ENCODE measurements at places on chromosomes 16 and 17.

DNA sequence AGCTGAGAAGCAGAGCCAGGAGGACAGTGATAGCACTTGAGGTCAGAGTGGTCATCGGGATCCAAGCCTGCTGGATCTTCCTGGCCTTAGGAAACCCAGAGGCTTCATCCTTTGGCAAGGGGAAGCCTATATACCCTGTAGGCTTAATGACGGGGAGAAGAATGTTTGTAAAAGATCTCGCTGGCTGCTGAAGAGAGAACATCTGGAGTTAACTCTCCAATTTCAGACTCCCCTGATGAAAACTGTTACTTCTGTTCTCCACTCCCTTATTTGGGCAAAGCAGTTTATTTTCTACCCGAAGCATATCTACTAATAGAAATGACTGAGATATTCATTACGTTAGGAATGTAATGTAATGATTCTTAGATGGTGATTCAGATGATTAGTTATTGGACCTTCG lies 487.0 kb downstream of the CDH13 start:
- no peak for DNase-seq

- DNase-seq = no peak
These were observed 76.7 kb downstream of the SLC6A2 start for GRCh38 chr16:55732496-55732895.

DNA sequence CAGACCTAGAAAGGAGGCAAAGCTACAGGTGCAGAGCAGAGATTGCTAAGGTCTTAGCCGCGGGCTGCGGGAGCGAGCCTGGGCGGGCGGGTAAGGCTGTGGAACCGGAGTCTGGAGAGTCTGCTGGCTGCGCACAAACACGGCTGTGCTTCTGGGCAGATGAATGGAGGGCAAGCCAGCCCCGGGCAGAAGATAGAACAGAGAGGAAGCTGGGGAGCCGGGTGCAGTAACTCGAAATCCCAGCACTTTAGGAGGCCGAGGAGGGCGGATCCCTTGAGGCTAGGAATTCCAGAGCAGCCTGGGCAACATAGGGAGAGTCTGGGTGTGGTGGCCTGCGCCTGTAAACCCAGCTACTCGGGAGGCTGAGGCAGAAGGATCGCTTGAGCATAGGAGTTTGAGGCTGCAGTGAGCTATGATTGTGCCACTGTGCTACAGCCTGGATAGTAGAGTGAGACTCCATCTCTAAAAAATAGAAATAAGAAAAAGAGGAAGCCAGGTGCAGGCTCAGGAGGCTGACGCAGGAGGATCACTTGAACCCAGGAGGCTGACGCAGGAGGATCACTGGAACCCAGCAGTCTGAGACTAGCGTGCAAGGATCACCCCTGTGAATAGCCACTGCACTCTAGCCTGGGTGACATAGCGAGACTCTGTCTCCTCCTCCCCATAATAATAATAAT lies 56.3 kb downstream of the PITPNC1 start:
- no peak for DNase-seq

DNA sequence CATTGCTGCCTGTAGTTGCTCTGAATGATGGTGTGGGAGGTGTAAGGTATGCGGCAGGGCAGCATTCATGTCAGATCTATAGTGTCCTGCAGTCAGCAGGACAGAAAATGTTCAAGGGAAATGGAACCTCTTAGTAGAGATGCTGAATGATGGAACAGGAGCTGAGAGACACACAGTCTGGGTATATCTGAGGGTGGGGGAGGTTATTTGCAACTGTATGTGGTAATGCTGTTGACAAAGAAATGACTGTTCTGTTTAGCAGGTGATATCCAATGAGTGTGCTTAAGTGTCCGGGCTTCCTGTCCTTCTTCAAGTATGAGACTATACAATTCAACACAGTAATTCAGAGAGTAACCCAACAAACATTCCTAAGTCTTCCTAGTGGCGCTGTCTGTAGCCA lies 46.6 kb downstream of the STH start:
- no peak for DNase-seq

DNA sequence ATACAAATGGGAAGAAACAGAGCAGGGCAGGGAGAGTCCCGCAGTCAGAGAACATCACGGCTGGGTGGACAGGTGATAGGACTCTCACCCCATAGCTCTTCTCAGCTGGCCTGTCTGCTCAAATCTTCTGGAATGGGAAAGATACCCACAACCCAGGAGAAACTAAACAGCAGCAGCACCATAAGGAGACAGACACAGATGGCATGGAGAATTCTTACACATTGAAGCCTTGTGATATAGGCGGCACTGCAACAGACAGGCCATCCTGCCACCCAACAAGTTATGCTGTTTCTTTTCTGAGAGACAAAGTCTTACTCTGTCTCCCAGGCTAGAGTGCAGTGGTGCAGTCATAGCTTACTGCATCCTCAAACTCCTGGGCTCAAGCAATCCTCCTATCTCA lies 8.6 kb upstream of the ANKRD40CL start:
- no peak for DNase-seq

GRCh38 chr17:57622683-57623433 lies 122.2 kb downstream of the CCDC182 start:
- DNase-seq = peak; percentile 73

- DNase-seq = peak; percentile 71
These were observed 22.2 kb upstream of the PEMT start for GRCh38 chr17:17613708-17614114.

DNA sequence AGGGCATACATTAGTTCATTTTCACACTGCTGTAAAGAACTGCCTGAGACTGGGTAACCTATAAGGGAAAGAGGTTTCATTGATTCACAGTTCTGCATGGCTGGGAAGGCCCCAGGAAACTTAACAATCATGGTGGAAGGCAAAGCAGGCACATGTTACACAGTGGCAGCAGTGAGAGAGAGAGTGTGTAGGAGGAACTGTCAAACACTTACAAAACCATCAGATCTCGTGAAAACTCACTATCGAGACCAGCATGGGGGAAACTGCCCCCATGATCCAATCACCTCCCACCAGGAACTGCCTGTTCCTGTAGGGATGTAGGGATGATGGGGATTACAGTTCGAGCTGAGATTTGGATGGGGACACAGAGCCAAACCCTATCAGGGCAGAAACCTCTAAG lies 17.2 kb downstream of the NUBP1 start:
- no peak for DNase-seq

DNA sequence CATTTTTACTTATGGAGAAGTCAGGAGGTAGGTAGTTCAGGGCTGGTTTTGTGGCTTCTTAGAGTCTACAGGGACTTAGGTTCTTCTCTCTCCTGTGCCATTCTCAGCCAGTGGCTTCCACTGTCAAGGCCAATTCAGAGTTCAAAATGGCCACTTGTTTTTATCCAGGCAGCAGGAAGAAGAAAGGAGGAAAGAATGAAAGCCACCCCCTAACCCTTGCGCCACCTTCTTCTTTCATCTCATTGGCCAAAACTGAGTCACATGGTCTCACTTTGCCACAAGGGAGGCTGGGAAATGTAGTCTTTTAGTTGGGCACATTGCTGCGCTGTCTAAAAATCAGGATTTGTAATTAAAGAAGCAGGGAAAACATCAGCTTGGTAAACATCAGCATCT lies 60.8 kb upstream of the MED9 start:
- DNase-seq = peak; percentile 65

DNA sequence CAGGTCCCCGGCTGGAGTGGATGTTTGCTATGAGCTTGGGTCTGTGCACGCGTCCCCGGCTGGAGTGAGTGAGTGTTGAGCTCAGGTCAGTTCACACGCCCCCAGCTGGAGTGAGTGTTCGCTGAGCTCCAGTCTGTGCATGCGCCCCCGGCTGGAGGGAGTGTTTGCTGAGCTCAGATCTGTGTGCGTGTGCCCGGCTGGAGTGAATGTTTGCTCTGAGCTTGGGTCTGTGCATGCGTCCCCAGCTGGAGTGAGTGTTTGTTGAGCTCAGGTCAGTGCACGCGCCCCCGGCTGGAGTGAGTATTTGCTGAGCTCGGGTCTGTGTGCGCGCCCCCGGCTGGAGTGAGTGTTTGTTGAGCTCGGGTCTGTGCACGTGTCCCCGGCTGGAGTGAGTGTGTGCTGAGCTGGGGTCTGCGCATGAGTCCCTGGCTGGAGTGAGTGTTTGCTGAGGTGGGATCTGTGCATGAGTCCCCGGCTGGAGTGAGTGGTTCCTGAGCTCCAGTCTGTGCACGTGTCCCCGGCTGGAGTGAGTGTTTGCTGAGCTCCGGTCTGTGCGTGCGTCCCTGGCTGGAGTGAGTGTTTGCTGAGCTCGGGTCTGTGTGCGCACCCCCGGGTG lies 284.2 kb downstream of the SNX29 start:
- DNase-seq = no peak

GRCh38 chr16:73717266-73717974 lies 579.2 kb upstream of the PSMD7 start:
- DNase-seq = no peak

GRCh38 chr17:76888661-76889060 lies 20.5 kb downstream of the MGAT5B start:
- no peak for DNase-seq

GRCh38 chr16:17368951-17369350 lies 101.8 kb downstream of the XYLT1 start:
- no peak for DNase-seq

GRCh38 chr16:5865236-5865635 lies 767.6 kb upstream of the EEF2KMT start:
- no peak for DNase-seq

- no peak for DNase-seq
These were observed 341.7 kb downstream of the C16orf95 start for GRCh38 chr16:86975445-86975844.

DNA sequence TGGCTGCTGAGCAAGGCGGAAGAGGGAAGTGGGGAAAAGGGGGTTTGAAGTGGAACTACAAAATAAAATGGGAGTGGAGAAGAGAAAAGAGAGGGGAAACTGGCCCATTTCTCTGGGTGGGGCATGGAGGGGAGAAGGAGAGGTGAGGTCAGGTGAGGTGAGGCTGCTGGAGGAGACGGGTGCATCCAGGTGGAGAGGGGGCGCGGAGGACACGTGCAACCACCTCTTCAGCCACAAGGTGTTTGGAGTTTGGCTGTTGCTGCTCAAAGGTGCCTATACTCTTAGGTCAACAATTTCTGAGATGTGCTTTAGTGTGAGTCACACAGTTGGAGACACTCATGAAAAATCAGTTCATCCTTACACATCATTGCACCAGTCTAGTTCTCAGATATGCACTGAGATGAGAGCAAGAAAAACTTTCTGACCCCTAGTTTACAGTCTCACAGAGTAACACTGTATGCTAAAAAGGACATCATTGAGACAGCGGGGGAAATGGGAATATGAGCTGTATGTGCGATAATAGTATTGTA lies 4.8 kb downstream of the SLC6A4 start:
- no peak for DNase-seq

DNA sequence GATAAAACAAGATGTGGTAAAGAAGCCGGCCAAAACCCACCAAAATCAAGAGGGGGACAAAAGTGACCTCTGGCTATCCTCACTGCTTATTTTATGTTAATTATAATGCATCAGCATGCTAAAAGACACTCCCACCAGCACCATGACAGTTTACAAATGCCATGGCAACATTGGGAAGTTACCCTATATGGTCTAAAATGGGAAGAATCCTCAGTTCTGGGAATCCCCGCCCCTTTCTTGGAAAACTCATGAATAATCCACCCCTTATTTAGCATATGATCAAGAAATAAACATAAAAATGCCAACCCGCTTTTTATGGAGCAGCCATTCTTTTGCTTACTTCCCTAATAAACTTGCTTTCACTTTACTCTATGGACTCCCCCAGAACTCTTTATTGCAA lies 25.6 kb downstream of the CMTR2 start:
- DNase-seq = no peak

DNA sequence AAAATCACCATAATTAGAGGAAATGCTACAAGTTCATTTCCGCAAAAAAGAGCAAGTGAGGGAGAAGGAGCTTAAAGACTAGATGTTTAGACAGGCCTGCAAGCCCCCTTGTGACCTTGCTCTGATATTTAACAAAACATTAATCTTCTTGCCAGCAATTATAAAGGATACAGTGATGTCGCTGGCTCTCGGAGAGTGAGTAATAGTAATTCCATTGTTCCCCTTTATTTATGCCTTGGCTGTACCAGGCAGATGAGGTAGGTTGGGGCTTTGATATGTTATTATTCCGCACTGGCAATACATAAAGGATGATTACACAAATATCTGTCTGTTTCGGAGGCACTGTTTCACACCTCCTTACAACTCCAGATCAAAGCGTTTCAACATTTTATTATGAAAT lies 204.8 kb upstream of the SALL1 start:
- no peak for DNase-seq

DNA sequence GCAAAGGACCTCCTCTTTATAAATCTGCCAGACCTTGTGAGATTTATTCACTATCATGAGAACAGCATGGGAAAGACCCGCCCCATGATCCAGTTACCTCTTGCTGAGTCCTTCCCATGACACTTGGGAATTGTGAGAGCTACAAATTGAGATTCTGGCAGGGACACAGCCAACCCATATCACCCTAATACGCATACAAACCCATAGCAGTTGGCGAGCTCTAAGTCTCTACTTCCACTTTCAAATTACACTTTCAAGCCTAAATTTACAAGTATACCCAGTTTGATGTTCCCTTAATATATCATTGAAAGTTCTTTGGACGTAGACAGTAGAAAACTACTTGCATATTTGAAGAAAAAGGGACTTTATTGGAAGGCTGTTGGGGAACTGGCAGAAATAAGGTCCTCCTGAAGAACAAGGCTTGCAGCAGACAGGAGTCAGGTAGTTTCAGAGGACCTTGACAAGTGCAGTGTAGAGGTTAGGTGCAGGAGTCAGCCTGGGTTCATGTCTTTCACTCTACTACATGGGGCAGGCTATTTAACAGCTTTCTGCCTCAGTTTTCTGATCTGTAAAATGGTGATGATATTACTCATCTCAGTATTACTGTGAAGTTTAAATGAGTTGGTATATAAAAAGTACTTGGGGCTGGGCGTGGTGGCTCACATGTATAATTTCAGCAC lies 107.9 kb upstream of the EEF2KMT start:
- no peak for DNase-seq

DNA sequence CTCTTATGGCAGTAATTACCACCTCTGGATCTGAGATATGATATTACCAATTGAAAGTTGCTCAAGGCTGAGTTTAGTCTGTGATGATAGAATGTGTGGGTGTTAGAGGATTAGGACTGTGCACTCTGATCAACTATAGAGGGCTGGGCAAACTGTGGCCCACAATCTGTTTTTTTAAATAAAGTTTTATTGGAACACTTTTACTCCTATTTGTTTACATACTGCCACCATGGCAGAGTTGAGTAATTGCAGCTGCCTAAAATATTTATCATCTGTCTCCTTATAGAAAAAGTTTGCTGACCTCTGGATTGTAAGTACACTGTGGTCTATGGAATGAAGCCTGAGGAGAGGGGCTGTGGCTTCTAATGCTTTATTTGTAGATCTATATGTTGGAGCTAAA lies 71.5 kb upstream of the N4BP1 start:
- DNase-seq = no peak

- DNase-seq = no peak
These were observed 32.6 kb downstream of the KLHDC4 start for GRCh38 chr16:87733190-87733589.

- no peak for DNase-seq
These were observed 26.3 kb downstream of the ZC3H18 start for GRCh38 chr16:88596483-88596882.

GRCh38 chr17:16975744-16976625 lies 4.1 kb upstream of the TNFRSF13B start:
- DNase-seq = no peak

GRCh38 chr17:39935909-39936308 lies 8.4 kb downstream of the LRRC3C start:
- no peak for DNase-seq
